Stimulated activated naive CD8-positive, alpha-beta T cell treated with anti-CD3 and anti-CD28 coated beads, Interleukin-15, amount 100 ng/mL, for 72 hours (primary cell): ENCODE measurements at places on chromosomes 12 and 14.

DNA sequence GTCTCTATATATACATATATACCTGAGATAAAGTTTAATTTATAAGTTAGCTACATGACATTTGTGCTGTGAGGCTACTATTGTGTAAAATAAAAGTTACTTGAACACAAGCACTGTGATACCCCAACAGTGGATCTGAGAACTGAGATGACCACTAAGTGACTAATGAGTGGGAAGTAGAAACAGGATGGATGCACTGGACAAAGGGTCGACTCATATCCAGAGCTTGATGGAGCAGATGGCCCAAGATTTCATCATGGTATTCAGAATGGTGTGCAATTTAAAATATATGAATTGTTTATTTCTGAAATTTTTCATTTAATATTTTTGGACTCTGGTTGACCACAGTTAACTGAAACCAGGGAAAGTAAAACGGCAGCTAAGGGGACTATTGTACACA lies 908.6 kb upstream of the MDGA2 start:
- no peak for DNase-seq

DNA sequence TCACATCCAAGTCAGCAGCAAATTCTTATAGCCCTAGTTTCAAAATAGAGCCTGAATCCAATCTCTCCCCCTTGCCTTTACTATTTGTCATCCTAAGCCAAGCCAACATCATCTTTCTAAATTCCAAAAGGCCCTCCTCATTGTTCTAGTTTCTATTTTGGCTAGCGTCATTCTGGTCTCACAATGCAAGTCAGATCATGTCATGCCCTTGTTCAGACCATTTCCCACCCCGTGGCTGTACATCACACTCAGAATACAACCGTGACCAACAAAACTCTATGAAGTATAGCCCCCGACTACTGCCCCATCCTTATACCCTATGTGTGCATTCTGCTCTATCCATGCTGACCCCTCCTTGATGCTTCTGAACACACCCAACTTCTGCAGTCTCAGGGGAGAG lies 12.3 kb upstream of the GNG2 start:
- no peak for DNase-seq

DNA sequence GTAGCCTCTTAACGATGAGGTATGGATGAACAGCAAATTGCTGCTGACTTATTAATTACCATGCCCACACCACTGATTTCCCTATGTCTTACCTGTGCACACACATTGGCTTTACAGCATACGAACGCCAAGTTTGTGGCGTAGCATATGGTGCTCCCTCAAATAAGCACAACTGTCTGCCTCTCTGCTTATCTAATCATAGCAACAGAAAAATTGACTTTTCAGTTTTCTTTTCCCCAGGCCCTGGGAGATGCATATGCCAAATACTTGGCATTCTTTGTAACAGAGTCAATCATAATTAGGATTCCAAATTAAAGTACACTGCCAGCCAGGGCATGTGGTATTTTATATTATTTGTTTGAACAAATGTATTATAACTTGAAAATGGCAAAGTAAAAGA lies 625.5 kb downstream of the DIO2 start:
- DNase-seq, result no peak

DNA sequence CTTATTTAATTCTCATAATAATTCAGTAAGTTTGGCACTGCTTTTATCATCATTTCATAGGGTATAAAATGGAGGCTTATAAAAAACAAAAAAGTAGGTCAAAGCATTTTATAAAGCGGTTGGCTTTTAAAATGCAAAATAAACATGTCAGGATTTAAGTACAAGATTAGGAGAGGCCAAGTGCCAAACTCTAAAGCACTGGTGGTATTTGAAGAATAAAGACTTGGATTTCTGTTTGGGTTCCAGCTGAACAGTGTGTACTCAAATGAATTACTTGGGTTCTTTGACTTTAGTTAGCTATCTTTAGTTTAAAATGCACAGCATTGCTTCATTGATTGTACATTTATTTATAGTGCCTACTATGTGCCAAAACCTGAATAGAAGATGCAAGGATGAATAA lies 966.6 kb upstream of the SEL1L start:
- no peak for DNase-seq

- no peak for DNase-seq
Measured at GRCh38 chr12:77005611-77006098, 59.7 kb downstream of the E2F7 start.

- no peak for DNase-seq
Measured at GRCh38 chr12:73159954-73160353, 887.8 kb downstream of the TRHDE start.

DNA sequence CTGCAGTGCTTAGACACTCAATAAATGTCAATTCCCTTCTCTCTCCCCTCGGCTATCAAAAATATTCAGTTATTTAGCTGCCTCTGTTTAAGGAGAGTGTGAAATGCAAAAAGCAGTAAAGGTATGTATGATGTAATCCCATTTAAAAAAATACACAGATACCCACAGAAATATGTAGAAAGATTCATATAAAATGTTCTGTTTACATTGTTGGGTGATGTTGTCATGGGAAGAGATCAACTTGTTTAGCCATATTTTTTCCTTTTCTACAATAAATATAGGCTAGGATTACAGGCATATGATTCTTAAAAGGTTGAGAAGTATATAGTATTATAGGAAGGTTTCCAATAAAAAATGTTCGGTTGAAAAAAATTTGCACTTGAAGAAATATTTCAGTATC lies 7.8 kb downstream of the PPP2R3C start:
- no peak for DNase-seq

DNA sequence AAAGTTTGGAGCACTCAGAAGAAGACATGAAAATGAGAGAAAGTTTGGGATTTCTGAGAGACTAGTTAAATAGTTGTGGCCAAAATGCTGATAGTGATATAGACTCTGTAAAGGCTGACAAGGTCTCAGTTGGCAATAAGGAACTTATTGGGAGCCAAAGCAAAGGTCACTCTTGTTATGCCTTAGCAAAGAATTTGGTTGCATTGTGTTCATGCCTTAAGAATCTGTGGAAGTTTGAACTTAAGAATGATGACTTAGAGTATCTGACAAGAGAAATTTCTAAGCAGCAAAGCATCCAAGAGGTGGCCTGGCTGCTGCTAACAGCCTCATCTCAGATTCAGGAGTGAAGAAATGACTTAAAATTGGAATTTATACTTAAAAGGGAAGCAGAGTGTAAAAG lies 113.8 kb downstream of the PIK3C2G start:
- DNase-seq, result no peak

DNA sequence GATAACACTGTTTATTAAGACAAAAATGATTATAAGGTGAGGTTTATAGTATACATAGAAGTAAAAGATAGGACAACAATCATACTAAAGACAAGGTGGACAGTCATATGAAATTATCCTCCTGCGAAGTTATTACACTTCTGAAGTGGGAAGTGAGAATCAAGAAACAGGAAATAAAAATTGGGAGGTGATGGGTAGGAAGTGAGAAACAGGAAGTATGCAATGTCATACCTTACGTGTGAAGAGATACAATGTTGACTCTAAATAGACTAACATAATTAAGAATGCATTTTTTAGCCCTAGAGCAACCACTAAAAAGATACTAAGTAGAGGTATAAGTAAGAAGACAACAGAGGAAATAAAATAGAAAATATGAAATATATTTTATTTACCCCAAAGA lies 43.7 kb downstream of the GRIN2B start:
- no peak for DNase-seq

DNA sequence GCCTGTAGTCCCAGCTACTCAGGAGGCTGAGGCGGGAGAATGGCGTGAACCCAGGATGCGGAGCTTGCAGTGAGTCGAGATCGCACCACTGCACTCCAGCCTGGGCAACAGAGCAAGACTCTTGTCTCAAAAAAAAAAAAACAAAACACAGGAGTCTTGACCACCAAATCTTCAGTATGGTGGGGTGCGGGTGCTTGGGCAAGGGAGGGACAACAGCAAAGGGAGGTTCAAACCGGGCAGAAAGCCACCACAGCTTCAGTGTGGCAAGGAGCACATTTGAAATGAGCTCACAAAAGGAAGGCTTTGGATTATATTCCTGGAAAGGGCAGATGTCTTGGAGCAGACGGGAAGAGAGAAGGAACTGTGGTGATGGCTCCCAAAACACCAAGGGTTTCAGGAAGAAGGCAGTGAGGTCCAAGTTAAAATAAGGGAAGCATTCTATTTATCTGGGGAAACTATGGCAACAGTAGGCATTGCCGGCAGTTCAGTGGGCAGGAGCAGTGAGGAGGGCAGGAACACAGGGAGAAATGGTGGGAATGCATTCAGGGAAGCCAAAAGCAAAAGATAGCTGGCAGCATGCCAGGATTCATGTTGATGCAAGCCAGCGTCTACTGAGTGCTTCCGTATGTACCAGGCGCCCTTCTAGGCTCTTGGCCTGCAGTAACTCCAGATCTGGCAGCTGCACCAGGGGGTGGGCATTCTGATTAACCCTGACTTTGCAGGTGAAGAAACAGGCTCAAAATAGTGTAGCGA lies 51.0 kb upstream of the SRSF5 start:
- DNase-seq, result no peak

GRCh38 chr12:23662966-23663365 lies 286.5 kb downstream of the SOX5 start:
- DNase-seq, result no peak

GRCh38 chr14:80768646-80769045 lies 172.9 kb downstream of the CEP128 start:
- no peak for DNase-seq

DNA sequence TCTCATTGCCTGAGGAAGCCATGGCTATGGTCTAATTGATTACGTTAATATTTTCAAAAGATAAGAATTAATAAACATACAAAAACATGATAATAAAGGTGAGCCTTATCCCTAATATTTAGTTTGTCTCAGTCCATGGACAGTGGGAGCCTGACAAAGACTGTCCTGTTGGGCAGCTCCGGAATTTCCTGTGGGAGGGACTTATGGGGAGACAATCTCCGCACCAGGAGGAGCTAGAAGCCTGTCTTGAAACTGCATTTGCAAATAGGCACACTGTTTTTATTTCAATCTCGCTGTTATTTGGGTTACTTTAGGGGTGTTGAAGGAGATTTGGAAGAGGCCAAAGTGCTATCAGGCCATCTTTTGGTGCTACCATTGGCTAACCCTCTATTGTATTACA lies 50.8 kb upstream of the ZDHHC17 start:
- DNase-seq, result no peak

DNA sequence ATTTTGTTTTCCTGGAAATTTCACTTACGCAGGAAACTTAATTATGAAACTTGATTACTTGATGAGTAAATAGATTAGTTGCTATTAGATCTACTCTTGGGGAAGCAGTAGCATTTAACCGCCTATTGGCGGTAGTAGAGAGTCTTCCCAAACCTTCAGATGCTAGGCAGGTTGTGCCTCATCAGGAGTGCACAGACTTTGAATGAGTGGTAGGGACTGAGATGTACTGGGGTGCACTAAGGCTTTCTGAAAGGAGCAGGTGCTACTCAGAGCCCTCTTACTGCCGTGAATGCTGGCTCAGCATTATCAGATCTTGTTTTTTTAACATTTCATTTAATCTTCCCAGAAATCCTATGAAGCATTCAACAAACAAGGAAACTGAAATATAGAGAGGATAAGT lies 7.7 kb downstream of the GATC start:
- peak; percentile 16 for DNase-seq

- no peak for DNase-seq
Measured at GRCh38 chr14:62189698-62190097, 427.5 kb downstream of the SNAPC1 start.

- DNase-seq, result no peak
Measured at GRCh38 chr14:61256826-61257468, 24.2 kb downstream of the TMEM30B start.

DNA sequence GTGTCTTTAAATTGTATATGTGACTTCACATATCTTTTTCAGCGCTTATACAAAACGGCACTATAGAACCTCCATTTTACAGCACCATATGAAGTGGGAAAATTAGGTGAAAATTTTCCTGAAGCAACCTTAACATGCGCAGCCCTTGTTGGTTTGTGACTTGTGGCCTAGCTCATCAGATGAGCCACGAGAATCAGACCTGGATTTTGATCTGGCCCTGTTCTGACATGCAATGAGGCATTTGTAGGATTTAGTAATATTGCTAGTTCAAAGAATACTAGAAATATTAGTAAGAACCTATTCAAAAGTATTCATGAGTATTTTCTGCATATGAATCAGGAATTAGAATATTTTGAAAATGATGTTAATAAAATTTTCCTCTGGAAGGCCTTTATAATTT lies 2.9 kb downstream of the CDKN1B start:
- DNase-seq, result no peak

- no peak for DNase-seq
Measured at GRCh38 chr12:75656648-75657047, 145.2 kb upstream of the KRR1 start.

DNA sequence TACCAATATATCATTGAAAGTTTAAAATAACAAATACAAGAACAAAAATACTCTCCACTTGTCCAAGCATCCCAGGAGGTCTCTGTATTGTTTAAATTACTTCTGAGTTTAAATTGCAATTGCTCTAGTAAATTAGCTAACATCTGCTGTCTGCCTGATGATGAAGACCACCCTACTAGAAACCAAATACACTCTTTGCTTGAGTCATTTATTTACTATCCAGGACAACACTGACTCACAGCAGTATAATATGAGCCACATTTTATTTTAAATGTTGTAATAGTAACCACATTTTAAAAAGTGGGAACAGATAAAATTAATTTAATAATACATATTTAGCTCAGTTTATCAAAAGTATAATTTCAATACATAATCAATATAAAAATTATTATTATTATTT lies 62.9 kb upstream of the EEA1 start:
- no peak for DNase-seq

- no peak for DNase-seq
Measured at GRCh38 chr12:132133952-132134652, 10.0 kb downstream of the DDX51 start.

DNA sequence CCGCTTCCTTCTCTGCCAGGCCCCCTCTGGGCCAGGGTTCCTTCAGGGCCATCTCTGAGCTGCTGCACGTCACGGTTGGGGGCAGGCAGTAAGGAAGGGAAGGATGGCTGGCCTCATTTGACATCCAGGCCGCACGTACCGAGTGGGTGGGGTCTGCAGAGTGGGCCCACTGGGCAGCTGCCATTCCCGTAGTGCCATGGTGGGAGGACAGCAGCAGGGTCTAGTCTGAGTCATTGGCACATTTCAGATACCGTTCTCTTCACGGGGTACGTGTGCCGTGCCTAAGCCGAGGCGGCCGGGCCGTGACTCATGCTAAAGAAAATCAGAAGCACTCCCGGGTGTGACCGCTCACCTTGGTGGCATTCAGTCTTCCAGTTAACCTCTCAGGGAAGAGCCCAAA lies 43.9 kb downstream of the IL31 start:
- DNase-seq, result no peak

DNA sequence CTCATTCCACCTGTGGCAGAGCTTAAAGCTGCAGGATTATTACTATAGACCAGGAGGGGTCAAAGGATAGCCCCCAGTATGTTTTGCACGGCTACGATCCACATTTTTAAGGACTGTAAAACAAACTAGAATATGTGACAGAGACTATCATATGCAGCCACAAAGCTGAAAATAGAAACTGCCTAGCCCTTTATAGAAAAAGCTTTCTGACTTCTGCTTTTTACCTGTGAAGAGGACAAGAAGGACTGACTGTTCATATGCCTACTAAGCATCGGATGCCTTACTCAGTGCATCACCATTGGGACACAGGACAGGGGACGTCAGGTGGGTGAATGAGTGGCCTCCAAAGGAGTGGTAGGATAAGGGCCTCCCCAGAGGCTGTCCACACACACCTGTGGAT lies 29.8 kb downstream of the SPTB start:
- DNase-seq, result no peak

- DNase-seq, result no peak
Measured at GRCh38 chr14:104553166-104554087, 26.1 kb upstream of the C14orf180 start.

GRCh38 chr12:58046271-58046670 lies 104.9 kb downstream of the ATP23 start:
- no peak for DNase-seq

GRCh38 chr14:92494512-92494911 lies 19.1 kb upstream of the RIN3 start:
- DNase-seq, result no peak
